ENCODE measurements at places on chromosomes 5 and 9.

DNA sequence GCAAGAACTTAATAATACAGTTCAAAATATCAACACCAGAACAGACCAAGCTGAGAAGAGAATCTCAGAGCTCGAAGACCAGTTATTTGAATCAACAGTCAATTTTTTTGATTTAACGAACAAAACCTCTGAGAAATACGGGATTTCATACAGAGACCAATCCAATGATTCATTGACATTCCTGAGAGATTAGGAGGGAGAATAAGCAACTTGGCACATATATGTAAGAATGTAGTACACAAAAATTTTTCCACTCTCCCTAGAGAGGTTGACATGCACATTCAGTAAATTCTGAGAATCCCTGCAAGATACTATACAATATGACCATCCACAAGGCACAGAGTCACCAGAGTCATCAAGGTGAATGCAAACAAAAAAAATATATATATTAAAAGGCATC lies 1577.3 kb upstream of the C9orf72 start:
- no peak for ATAC-seq

DNA sequence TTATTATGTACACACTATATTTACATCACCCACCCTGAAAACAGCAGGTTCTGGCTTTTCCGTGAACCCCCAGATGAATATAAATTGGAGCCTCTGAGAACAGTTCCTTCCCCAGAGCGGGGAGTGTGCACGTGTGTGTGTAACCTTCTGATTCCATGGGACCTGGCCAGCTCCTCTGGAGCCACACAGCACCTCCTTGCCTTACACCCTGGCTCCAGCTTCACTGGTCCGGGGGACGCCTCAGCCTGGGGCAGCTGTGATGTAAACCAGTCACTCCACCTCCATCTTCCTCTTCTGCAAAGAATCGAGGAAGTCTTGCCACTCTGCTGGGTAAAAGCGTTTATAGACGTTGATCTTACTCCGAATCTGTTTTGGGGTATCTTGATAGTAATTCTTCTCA lies 4.4 kb downstream of the NOP16 start:
- ATAC-seq, result no peak

DNA sequence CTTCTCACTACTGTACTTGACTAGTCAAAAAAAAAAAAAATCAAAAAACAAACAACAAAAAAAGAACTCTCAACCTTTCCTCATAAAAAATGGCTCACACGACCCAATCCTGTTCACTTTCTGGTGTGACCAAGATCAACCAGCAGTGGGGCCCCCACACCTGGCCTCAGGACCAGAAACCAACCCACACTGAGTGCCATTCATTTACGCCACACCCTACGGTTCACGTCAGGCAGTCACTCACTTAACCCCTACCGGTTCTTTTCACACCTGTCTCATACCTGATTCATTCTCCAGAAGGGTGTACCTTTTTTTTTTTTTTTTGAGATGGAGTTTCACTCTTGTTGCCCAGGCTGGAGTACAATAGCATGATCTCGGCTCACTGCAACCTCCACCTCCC lies 5.7 kb downstream of the SUSD1 start:
- ATAC-seq, result no peak

- peak; percentile 87 for ATAC-seq
Observed at GRCh38 chr9:89634995-89635742, 30.4 kb downstream of the GADD45G start.

GRCh38 chr9:23587433-23587832 lies 238.6 kb downstream of the ELAVL2 start:
- ATAC-seq, result no peak

- ATAC-seq, result peak; percentile 65
Observed at GRCh38 chr5:74850789-74851425, 15.3 kb downstream of the FAM169A start.

All from activated T-helper 17 cell treated with anti-CD3 and anti-CD28 coated beads, Interleukin-2, amount 50 U/mL, for 72 hours (primary cell).